ENCODE measurements at places on chromosomes 5 and 9.

DNA sequence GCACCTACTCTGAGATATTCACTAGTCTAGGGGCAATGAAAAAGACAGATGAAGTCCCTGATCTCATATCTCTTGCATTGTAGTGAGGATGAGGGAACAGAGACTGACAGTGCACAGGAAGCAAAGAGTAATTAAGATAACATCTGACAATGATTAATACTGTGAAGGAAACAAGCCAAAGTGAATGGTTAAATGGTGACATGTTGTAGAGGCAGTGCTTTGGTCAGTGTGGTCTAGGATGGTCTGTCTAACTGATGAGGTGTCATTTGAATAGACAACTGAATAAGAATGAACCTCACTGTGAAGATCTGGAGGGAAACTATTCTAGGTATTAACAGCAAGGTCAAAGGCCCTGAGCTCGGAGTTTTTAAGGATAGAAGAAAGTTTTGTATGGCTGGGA lies 333.3 kb upstream of the GRIA1 start:
- no peak for DNase-seq

DNA sequence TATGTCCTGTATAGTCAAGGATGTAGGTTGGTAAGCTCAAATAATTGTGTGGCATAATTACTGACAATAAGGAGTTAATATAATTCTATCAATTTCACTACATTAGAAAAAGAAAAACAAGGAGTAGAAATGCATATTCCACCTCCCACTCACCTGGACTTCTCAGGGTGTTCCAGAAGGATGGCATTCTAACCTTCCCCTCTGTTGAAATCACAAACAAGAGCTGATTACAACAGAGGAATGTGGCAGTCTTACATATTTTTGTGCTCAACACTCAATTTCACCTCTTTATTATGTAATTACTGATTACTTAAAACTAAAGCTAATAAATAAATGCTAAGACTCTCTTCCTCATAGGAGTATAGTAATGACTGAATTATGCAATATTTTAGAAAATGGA lies 745.3 kb downstream of the DTWD2 start:
- DNase-seq = no peak

GRCh38 chr9:116279230-116279629 lies 125.6 kb downstream of the PAPPA start:
- peak; percentile 94 for DNase-seq

- no peak for DNase-seq
Measured at GRCh38 chr5:122102825-122103224, 24.8 kb upstream of the LOX start.

GRCh38 chr5:27830546-27830945 lies 792.2 kb upstream of the CDH9 start:
- DNase-seq = no peak

- no peak for DNase-seq
Measured at GRCh38 chr9:35112257-35113020, 3.2 kb downstream of the ATOSB start.

DNA sequence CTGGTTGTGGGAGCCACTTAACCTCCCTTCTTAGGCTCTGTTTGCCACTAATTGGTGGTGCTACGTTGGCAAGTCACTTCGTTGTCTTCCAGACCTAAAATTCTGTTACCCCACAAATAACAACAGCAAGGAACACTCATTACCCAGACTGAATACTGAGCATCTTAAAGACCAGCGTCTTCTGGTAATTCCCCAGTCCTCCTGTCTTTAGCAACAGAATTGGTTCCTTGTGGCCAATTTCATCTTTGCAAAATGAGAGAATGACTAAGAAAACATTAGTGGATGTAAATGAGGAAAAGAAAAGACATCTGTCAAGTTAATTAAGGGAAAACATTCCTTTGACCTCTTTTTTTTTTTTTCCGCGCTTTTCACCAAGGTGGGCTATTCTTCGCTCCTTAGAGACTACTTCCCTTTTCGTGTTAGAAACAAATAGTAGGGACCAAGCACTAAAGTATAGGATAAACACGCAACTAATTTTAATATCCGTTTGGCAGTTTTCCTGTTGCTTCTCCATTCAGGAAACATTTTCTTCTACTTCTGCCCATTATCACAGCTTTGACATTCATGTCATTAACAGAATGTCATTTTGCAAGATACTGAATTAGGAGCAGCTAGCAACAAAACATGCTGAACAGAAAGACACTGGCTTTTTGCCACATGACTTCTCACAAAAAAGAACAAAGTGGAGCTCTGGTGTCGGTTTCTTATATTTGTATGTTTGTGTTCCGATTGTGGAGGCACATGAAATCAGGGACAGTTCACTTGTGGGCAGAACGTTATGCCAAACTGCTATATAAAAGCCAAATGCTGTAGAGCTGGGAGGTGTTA lies 154.2 kb downstream of the CD180 start:
- DNase-seq = no peak

- no peak for DNase-seq
Measured at GRCh38 chr5:137374110-137374714, 124.9 kb downstream of the SPOCK1 start.

GRCh38 chr9:109313351-109313750 lies 7.5 kb downstream of the EPB41L4B start:
- DNase-seq = no peak

All from neuronal stem cell (in vitro differentiated cells).